ENCODE measurements at places on chromosomes 1 and 21.

DNA sequence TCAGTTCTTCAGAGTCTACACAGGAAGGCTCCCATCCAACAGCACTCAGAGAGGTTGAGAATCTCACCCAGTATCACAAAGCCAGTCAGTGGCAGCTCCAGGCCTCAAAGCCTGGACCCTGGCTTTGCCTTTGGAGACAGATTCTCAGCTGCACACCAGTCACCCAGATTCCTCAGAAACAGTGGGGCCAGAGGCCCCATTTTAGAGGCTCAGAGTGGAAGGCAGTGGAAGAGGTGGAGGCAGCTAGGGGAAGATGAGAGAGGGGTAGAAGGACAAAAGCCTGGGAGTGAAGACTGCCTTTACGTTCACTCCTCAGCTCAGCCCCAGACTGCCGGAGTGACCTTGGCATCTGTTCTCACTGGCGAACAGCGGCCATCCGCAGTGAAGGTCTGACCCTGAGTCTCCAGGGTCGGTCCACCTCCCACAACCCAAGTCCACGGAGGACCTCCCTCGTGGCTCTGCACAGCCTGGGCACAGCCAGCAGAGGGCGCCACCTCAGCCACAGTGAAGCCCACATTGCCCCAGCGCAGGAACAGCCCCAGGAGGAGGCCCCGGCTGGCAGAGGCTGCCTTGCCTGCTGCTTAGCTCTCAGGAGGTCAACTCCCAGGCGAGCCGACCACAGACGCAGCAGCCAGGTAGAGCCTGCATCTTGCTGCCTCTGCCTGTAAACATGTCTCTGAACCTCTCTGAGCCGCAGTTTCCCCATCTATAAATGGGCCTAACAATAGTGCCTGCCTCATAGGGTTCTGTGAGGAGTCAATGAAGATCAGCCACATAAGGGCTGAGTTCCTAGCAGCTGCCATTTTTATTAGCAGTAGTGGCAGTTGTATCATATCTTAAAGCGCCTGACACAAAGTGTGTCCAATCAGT, 5.9 kb upstream of the FNDC5 start:
- no peak for DNase-seq

DNA sequence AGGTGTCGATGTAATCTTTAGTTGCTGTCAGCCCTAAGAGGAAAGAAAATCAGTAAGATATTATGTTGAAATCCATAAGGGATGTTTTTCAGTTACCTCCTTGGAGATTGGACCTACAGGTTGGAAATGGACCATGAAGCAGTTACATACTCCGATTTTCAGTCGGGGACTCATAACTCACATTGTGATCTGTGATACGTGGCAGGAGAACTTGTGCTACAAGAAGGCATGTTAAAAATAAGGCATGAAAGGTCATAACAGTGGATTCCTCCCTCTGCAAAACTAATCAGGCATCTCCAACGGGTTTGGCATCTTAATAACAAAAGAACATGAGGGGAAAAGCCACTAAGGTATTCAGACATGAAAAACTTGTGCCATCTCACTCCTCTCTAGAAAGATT, 111.2 kb upstream of the CACHD1 start:
- no peak for DNase-seq

- DNase-seq, result no peak
Measured at GRCh38 chr1:100734676-100735075, 15.1 kb downstream of the VCAM1 start.

DNA sequence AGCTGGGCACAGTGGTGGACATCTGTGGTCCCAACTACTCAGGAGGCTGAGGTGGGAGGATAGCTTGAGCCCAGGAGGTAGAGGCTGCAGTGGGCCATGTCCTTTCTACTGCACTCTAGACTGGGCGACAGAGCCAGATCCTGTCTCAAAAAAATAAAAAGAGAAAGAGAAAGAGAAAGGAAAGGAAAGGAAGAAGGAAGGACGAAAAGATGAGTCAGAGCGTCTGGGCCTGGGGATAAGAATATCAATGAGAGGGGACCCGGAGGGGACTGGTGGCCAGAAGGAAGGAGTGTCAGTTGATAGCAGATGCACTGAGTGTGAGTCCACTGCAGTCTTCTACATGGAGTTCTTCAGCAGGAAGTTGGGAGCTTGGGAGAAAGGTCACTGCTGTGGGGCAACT, 75.6 kb downstream of the SYT6 start:
- no peak for DNase-seq

- no peak for DNase-seq
Measured at GRCh38 chr1:11341901-11342552, 69.0 kb downstream of the UBIAD1 start.

- DNase-seq, result no peak
Measured at GRCh38 chr1:203086992-203087763, 1.4 kb upstream of the MYOG start.

DNA sequence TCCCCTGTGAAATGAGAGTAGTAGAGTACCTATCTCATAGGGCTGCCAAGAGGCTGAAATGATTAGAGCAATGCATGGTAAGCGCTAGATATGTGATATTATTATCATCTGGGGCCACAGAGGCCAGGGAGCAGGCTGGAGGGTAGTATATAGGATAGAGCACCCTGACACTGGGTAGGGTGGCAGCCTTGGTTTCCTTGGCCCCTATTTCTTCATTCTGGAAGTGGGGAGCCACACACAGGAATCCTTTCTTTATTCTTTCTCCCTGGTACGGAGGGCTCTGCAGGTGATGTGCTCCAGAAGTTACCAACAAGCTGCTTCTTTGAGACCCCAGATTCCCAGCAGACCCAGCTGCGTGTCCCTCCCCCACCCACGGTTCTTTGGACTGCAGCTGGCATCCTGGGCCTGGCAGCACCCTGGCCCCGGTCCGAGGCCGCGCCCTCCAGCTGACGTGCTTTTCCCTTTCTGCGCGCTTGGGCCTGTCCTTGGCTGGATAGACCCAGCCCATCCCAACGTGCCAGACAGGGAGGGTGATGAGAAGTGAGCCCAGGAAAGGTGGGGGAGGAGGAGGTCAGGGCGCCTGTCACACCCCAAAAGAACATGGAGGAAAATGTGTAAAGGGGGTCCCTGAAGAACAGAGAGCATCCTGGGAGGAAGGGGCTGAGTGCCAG, 18.2 kb downstream of the INAVA start:
- DNase-seq, result no peak
